ENCODE measurements at places on chromosomes 3 and 15.

GRCh38 chr15:40941068-40941527 lies 12.0 kb downstream of the DLL4 start:
- DNase-seq: no peak

- no peak for DNase-seq
Observed at GRCh38 chr3:101781166-101781565, 2.2 kb downstream of the NXPE3 start.

DNA sequence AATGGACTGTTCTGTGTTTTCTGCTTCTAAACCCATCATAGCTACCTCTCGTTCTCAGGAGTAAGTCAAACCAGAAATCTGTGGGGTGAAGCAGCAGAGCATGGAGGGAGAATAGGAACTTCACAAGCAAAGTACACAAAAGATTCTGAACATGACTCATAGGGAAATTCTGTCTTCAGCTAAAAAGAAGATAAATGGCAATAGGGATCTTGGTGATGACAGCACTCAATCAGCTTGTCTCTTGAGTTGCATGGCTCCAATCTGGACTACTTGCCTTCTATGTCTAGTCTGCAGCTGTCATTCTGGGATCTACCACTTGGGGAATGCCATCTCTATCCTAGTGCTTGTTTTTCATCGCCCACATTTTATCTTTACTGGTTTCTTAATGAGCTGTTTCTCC lies 13.5 kb upstream of the GRAMD1C start:
- DNase-seq: no peak

GRCh38 chr3:101936419-101937356 lies 87.4 kb downstream of the NFKBIZ start:
- DNase-seq: no peak

DNA sequence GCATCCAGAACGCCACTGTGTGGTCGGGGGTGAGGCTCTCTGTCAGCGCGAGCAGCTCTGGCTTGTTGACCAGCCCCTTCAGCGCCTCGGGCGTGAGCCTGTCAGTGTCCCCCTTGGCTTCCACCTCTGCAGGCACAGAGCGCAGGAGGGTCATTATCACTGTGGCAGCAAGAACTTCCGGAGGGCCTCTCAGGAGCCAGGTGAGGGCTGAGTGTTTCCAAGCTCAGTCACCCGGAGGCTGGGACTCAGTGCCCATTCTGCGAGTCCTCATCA lies 9.0 kb downstream of the ARPIN start:
- no peak for DNase-seq

DNA sequence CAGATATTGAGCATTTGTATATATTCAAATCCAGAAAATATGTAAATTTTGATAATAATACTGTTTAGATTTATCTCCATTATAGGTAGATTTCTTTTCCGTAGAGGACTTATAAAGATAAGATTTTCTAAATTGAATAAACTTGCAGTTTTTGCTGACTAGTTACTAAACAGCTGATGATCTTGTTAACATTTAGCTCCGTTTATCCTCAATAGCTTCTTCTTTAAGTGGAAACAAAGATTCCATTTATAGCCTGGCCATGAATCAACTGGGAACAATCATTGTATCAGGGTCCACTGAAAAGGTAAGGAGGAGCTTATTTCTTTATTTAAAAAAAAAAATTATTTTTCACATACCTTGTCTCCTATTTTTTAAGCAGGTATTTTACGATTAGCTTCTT lies 16.7 kb downstream of the WDR48 start:
- no peak for DNase-seq

GRCh38 chr3:62577153-62577552 lies 203.8 kb upstream of the FEZF2 start:
- no peak for DNase-seq

DNA sequence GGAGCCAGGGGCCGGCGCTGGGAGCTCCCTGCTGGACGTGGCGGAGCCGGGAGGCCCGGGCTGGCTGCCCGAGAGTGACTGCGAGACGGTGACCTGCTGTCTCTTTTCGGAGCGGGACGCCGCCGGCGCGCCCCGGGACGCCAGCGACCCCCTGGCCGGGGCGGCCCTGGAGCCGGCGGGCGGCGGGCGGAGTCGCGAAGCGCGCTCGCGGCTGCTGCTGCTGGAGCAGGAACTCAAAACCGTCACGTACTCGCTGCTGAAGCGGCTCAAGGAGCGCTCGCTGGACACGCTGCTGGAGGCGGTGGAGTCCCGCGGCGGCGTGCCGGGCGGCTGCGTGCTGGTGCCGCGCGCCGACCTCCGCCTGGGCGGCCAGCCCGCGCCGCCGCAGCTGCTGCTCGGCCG lies 1.5 kb downstream of the SMAD6 start:
- no peak for DNase-seq

DNA sequence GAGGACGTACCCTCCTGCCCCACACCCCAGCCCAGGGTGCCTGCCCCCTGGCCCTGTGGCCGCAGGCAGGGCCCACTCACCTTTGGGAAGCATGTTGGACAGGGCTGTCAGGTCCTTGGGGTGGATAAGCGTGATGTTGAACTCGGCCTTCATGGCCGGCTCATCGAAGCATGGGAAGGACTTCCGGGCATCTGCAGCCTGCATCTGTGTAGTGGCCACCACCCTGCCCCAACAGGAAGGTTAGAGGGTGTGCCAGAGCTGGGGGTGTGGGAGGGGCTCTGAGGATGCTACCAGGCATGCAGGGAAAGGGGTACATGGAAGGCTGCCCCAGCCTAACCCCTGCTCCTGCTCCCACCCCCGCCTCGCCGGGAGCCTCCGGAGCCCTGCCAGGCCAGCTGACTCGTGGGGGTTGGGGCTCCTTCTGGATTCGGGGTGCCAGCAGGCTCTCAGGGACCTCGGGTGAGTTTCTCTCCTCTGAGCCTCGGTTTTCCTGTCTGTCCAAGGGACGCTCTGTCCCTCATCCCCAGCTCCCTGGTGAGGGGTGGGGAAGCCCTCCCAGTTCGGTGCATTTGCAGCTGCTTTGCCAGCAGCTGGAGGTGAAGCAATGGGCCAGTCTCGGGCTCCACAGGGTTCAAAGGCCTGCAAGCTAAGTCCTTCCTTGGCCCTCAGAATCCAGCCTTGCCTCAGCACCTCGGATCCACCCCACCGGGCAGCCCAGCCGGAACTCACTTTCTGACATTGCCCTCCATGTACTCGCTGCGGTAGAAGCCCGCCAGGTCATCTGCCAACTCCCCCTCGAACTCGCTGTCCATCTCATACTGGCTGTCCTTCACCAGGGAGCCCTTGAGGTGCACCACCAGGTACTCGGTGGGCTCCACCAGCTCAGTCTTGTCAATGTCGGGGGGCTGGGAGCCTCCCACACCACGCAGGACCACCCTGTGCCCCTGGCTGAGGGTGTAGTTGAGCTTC lies 9.1 kb downstream of the ANPEP start:
- no peak for DNase-seq

GRCh38 chr3:46503200-46503874 lies 5.6 kb downstream of the RTP3 start:
- DNase-seq: no peak

GRCh38 chr3:73868688-73869315 lies 244.1 kb upstream of the PDZRN3 start:
- DNase-seq: no peak

DNA sequence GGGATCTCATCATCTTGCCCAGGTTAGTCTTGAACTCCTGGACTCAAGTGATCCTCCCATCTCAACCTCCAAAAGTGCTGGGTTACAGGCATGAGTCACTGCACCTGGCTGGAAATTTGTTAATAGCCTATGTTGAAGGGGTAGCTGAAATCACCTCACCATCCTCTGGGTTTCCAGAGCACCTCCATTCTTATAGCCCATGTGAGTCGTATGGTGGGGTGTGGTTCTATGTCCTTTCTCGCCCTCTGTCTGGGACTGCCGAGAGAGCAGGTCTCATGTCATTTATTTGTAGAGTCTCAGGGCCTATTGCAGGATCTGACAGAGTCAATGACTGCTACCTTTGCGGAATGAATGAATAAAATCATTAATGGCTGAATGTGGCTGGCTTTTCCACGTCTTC lies 20.9 kb downstream of the CEMIP start:
- no peak for DNase-seq

GRCh38 chr15:57557810-57558209 lies 33.9 kb upstream of the MYZAP start:
- DNase-seq: no peak

- DNase-seq: peak; percentile 35
Observed at GRCh38 chr3:196311-197148, at the start of gene CHL1. CHL1 (plus strand) TSS chr3:196763; CDS start chr3:319777, 123,014 bp downstream.

- DNase-seq: no peak
Observed at GRCh38 chr3:45595364-45596195, 1.0 kb downstream of the LIMD1 start.

GRCh38 chr3:177729956-177730681 lies 532.8 kb upstream of the TBL1XR1 start:
- no peak for DNase-seq

DNA sequence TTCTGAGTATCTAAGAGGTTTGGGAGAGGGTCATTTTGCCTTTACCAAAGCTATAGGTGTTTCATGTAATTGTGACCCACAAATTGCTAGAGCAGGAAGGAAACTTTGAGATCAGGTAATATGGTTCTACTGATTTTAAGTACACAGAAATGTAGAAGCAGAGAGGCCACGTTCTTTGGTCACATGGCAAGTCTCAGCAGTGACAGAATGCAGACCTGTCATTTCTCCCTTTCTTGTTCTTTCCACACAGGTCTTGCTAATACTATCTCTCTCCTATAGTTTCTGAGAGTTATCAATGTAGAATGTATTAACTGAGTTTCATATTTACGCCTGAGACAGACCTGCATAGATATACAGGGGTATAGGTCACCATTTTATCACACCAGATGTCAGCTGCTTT lies 10.9 kb upstream of the RTP1 start:
- DNase-seq: no peak

- DNase-seq: peak; percentile 2
Observed at GRCh38 chr3:112117841-112118571, 15.0 kb downstream of the GCSAM start.

Data from nucleus accumbens (tissue), 56 donors.